Occipital lobe (tissue), 3 donors: ENCODE measurements at places on chromosomes 12 and 14.

GRCh38 chr12:19428246-19428645 lies 11.0 kb upstream of the AEBP2 start:
- no peak for DNase-seq

GRCh38 chr12:98354520-98355035 lies 160.8 kb upstream of the TMPO start:
- no peak for DNase-seq

- no peak for DNase-seq
These were observed 137.4 kb downstream of the DAAM1 start for GRCh38 chr14:59325906-59326305.

- peak; percentile 54 for DNase-seq
These were observed 159.5 kb downstream of the ZFP36L1 start for GRCh38 chr14:68633131-68633991.

DNA sequence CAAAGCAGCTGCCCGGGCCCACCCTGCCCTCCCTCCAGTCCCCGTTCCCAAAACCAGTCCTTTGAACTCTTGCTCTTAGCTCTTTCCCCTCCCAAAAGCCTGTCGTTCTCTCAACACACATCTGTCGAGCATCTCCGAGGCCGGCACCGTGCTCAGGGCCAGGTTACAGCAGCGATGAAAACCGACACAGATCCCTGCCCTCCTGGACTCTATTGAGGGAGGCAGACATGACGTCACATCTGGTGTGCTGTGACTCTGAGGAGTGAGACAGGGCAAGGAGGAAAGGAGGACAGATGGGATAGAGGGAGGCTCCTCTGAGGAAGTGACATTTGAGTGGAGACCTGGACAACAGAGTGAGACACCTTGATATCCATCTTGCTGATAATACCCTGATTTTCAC lies 34.6 kb upstream of the PWP1 start:
- no peak for DNase-seq

DNA sequence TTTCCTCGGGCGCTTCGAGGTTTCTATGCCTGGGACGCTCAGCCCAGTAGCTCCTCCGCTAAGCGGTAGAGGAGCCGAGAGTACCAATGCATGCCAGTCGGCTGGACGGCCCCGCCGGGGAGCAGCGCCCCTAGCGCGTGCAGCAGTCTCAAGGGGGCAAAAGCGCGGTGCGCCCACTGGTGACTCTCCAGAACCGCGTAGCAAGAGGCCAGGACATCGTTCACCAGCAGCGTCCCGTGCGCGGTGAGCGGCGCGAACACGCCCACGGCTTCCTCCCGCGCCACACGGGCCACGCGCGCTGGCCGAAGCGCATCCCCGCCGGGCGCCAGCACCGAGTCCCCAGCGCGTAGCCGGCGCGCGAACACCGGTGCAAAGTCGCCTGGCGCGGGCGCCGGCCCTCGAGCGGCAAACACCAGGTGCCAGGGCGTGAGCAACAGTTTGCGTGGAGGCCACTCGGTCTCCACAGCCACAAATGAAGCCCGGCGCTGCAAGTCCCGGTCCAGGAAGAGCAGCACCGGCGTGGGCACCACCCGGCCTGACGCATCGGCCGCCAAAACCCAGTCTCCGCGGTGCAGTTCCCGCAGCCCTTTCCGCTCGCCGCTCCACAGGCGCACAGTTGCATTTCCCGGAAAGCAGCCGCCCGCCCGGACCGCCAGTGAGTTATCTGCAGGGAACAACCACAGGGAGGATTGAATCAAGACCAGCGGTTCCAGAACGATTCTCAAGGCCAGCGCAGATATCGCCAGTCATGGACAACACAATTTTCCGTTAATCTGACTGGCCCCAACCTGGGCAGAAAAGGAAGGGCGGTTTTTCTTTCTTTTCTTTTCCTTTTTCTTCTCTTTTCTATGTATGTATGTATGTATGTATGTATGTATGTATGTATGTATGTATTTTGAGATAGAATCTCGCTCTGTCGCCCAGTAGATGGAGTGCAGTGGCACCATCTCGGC lies 4.5 kb downstream of the DHH start:
- DNase-seq = peak; percentile 28

- DNase-seq = no peak
These were observed 207.9 kb upstream of the BCL2L14 start for GRCh38 chr12:11862798-11863197.

GRCh38 chr12:11183011-11183410 lies 3.7 kb downstream of the TAS2R42 start:
- no peak for DNase-seq

DNA sequence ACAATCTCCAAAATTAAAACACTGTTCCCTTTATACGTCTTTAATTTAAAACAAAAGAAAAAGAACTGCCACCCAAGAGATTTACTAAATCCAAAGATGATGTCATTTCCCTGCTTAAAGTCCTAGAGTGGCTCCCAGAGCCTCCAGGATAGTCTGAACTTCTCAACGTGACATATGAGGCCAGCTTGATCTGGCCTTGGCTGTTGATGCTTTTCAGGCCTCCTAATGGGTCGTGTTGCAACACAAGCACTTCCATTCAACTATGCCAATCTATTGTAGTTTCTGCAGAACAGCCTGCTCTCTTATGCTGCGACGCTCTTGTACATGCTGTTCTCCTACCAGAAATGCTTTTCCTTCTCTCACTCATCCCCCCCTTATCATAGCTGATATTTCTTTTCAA lies 35.7 kb downstream of the LGR5 start:
- DNase-seq = no peak

GRCh38 chr12:95173392-95174251 lies 43.6 kb downstream of the FGD6 start:
- DNase-seq = peak; percentile 23

DNA sequence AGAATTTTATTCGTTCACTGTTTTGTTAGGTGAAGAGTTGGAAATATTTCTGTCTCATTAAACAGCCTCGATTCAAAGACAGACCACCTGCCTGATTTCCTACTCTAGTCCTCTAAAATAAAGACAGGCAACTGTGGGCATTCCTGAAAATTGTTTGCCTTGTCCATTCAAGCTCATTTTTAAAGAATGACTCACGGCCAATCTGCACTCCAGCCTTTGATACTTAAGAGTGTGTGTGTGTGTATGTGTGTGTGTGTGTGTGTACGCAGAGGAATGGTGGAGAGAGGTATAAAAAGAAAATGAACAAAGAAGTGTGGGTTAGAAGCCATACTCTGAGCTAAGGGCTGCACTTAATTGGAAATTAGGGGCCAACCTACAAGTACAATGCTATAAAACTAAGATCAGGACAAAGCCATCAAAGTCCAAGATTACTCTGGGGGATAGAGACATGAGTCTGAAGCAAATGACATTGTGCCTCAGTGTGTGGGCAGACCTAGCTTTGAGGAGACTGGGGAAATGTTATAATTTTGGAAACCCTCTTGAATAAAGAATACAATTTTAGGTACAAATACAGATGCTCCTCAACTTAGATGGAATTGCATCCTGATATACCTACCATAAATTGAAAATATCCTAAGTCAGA lies 45.6 kb upstream of the SOCS2 start:
- no peak for DNase-seq

- DNase-seq = no peak
These were observed 186.0 kb upstream of the HMGA2 start for GRCh38 chr12:65638324-65638723.

GRCh38 chr14:87122166-87122565 lies 870.8 kb downstream of the GALC start:
- no peak for DNase-seq

- no peak for DNase-seq
These were observed 30.1 kb upstream of the GPR132 start for GRCh38 chr14:105095236-105095805.

DNA sequence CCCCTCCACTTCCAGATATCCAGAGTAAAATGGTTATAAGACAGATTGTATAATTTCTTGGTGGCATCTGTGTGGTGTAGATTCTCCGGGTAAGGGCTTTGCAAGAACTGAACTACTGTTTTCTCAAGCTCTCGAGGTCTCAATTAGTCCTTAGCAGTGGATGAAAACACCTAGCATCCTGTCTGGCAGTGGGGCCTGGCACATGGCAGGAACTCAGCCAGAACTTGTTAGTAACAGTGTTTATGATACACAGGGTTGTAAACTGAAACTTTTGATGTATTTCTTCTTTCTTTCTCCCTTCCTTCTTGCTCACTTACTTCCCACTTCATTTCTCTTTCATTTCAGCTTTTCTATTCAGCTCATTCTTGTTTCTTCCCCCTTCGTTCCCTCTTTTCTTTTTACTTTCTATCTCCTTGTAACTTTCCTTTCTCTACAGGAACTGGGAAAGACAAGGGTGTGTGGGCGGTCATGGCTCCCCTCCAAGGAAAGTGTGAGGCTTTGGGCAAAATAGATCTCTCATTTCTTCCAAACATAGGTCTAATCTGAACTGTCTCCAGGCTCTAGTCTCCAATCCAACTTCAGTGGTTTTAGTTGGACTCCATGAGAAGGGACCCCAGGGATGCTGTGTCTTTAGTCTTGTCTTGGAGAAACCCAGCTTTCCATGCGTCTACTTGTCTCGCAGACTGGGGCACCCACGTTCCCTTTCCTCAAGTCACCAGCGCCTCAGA lies 159.7 kb downstream of the PAH start:
- peak; percentile 17 for DNase-seq

DNA sequence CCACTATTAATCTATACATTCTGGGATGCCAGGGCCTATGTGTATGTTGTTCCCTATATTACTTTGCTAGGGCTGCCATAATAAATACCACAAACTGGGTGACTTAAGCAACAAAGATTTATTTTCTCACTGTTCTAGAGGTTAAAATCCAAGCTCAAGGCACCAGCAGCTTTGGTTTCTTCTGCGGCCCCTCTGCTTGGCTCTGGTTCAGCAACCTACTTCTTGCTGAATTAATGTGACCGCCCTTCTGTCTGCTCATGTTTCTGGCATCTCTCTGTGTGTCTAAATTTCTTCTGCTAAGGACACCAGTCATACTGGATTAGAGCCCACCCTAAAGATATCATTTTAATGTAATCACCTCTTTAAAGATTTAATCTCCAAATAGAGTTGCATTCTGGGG lies 84.7 kb downstream of the ZNF664 start:
- DNase-seq = no peak

GRCh38 chr12:124543052-124543589 lies 24.3 kb downstream of the NCOR2 start:
- no peak for DNase-seq

DNA sequence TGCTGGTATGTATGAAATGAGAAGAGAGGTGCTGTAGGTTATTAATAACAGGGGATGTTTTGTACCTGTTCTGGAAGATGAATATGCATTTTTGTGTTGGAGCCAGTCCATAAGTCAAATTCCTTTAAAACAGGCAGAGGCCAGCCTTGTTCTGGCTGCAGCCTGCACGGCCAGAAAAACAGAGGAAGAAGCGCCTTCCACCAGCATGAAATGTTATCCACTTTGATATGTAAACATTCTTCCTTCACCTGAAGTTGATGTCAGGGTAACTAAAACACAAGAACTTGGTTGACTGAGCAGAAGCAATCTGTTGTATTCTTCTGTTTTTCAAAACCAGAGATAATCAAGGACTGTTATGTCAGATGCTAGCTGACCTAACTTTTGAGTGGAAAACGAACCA lies 237.9 kb upstream of the PLEKHG7 start:
- no peak for DNase-seq

DNA sequence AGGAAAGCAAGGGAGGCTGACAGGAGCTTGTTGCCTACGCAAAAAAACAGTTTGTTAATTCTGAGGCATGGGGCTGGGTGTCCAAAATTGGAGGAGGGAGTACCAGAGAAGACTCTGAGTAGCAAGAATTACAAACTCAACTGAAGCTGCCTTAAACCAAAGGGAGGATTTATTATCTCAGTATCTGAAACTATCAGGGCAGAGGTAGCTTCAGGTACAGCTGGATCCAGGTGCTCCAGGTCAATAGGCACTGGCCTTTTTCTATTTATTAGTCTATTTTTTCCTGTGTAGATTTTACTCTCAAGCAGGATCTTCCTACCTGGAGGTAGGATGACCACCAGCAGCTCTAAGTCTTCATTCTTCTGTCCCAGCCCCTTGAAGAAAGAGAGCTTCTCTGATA lies 135.3 kb upstream of the NCOR2 start:
- DNase-seq = no peak

DNA sequence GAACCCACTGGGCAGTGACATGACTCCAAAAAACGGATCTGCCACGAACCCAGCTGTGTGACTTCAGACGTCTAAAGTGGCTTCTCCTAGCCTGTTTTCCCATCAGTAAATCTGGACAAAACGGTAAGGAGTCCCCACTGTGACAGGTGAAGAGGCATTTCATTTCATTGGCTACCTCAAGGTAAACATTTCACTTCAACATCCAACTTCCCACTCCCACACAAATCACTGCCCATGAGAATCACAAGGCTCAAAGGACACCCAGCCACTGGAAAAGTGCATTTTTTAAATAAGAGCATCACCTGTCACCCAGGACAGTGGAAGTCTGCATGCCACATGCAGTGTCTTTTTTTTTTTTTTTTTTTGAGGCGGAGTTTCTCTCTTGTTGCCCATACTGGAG lies 27.9 kb downstream of the HSP90AA1 start:
- no peak for DNase-seq

DNA sequence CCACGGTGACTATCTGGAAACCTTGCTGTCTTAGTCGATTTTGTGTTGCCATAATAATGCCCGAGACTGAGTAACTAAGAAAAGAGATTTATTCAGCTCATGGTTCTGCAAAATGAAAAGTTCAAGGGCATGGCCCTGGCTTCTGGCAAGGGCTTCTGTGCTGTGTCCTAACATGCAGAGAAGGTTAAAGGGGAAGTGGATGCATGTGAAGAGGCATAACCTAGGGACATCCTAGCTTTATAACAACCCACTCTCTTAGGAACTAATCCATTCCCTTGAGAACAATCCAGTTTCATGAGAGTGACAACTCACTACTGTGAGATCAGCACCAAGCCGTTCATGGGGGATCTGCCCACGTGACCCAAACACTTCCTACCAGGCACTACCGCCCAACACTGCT lies 11.5 kb downstream of the FLVCR2 start:
- DNase-seq = no peak

- no peak for DNase-seq
These were observed 96.8 kb upstream of the MDM1 start for GRCh38 chr12:68428724-68429501.

GRCh38 chr12:10249690-10250455 lies 37.2 kb downstream of the GABARAPL1 start:
- DNase-seq = no peak

DNA sequence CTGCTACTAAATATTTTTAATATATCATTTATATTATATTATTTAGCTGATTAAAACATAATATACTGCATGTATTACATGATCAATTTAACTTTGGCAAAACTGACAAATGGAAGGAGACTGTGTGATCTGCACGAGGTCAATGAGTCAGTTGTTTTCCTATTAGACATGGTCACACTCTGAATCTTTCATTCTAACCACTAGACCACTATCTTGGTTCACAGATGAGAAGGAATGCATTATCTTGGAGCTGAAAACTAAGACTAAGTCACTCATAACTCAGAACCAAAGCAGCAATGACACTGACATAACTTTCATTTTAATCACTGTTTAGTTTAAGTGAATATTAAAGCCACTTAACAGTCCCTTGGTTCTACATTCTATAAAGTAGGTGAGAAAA lies 37.4 kb downstream of the GNPTAB start:
- no peak for DNase-seq

GRCh38 chr14:68426661-68427549 lies 366.0 kb downstream of the ZFP36L1 start:
- DNase-seq = no peak

GRCh38 chr14:89251061-89251460 lies 166.0 kb downstream of the FOXN3 start:
- no peak for DNase-seq
